ENCODE measurements at places on chromosomes 6 and 20.
A peak's percentile ranks its signal among the peaks of the same experiment; 100 is the strongest.

GRCh38 chr6:6645261-6645917 is 56.9 kb downstream of the LY86 start:
- DNase-seq, result no peak

DNA sequence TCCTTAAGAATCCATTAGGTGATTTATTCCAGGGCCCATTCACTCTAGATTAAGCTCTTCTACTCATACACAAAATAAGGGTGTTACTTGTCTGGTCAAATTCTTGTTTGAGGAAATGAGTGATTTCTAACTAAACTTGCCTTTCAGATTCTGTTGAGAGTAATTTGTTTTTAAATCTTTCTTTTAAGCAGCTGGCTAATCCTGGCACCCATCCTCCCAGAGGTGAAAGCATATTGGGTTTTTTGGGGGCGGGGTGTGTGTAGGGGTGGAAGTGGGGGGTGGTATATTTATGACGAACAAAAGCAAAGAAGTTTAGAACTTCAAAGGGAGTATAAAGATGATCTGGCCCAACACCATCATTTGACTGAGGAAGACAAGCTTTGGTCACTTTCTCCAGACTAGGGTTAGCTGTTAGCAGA is 94.7 kb downstream of the RTN4IP1 start:
- no peak for DNase-seq

DNA sequence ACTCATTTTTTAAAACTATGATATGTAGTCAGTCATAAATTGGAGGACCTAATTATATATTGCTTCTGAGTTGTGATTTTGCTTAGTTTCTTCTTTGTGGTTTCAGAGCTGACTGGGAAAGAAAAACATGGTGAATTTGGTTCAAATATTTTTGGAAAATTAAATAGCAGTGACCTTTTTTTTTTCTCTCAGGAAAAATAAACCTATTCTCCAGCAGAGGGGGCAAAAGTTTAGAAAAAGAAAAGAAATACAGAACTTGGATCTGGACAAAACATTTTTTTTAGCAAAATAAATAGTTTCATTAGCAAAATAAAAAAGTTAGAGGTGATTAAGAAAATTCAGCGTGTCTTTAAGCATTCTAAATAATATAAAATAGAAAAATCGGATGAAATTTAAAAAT is 10.2 kb downstream of the COL10A1 start:
- DNase-seq, result no peak

- peak; percentile 78 for DNase-seq
These were observed 637 bp upstream of the HIVEP2 start for GRCh38 chr6:142945446-142946180.

DNA sequence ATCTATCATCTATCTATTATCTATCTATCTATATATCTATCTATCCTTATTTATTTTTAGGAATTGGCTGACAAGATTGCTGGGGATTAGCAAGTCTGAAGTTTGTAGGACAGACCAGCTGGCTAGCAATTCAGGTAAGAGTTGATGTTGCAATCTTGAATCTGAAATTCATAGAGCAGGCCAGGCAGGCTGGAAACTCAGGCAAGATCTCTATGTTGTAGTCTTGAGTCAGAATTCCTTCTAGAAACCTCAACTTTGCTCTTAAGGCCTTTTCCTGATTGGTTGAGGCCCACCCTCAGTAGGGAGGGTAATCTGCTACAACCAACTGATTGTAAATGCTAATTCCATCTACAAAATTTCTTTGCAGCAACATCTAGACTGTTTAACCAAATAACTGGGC is 19.2 kb downstream of the MAPK13 start:
- DNase-seq, result no peak

GRCh38 chr20:60258255-60258863 is 300.1 kb downstream of the CDH26 start:
- no peak for DNase-seq

GRCh38 chr6:117992856-117993255 is 85.8 kb downstream of the SLC35F1 start:
- DNase-seq, result no peak

DNA sequence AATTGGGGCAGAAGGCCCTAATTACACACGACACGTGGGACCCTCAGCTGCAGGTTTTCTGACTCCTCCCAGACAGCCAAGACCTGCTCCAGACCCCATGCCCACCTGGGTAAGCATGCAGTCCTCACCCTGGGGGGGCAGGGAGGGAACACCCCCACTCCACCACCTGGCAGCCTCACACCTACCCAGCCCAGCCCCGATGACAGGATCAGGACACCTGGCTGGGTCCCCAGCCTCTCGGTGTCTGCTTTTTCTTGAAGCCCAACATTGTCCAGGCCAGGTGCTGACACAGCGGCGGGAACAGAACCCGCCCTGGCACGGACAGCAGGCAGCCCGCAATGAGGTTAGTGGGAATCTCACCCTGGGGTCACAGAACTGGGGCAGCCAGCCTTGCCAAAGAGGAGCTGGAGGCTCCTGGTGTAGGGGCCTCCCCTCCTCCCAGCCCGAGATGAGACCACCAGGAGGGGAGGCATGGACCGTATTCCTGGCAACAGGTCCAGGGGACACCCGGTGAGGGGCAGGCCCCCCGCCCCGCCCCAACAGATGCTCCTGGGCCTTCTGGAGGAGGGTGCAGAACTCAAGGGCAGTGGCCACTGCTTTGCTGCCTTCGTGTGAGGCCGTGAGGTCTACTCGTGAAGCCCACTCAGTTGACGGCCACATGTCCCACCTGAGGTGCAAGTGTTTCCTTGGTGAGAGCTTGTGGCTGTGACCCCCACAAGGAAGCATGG is 103.8 kb downstream of the DLL1 start:
- no peak for DNase-seq

- no peak for DNase-seq
These were observed 259.1 kb downstream of the LY86 start for GRCh38 chr6:6847591-6847990.

Data from Right ventricle myocardium inferior (tissue), 1 donor.